ENCODE measurements at places on chromosomes 5 and 9.

GRCh38 chr9:2414465-2414864 lies 207.1 kb upstream of the VLDLR start:
- no peak for DNase-seq

- DNase-seq: no peak
Observed at GRCh38 chr9:86721226-86721781, 226.0 kb downstream of the GAS1 start.

- no peak for DNase-seq
Observed at GRCh38 chr9:124359855-124360678, 55.2 kb downstream of the PSMB7 start.

- DNase-seq: no peak
Observed at GRCh38 chr9:7173139-7173538, 415.4 kb downstream of the KDM4C start.

- no peak for DNase-seq
Observed at GRCh38 chr5:62385816-62386400, 17.8 kb downstream of the DIMT1 start.

DNA sequence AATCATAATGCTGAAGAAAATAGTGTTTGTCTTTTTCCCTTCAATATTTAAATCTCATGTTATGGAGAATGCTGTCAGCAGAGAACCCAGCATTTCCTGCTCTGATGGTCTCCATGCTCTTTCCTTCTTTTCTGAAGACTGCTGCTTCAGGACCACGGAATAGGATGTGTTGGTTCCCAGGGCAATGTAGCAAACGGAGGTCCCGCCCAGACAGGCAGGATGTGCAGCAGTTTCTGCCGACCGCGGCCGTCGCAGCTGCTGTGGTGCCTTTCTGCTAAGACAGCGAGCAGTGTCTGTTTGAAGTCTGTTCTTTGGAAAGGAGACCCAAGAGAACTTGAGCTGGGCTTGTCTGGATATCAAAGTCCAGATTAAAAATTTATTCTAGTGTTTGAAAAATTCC lies 654.3 kb downstream of the CCDC171 start:
- no peak for DNase-seq

Measured in activated T-cell treated with anti-CD3 and anti-CD28 coated beads, Interleukin-2, amount 50 U/mL, for 1 hour (primary cell).